ENCODE measurements at places on chromosomes 6 and 20. TPM values are rescaled to one million over a fixed set of nuclear protein-coding genes. Genes with fewer than 3 reads are reported as not detected.

Gene DEFB129
- not detected for total RNA-seq

Gene TTK
- total RNA-seq, result not detected

Gene SRPK1
- total RNA-seq, result 31.1 TPM

Gene PTCHD4
- total RNA-seq, result 1.1 TPM

Gene RHAG
- total RNA-seq, result not detected

Gene GSTA3
- total RNA-seq, result not detected

Gene DCBLD1
- total RNA-seq, result 36.9 TPM

Gene SASH1
- 214 TPM for total RNA-seq
